DMS153 (cell line): ENCODE measurements at places on chromosomes 5 and 9.
A peak's percentile ranks its signal among the peaks of the same experiment; 100 is the strongest.

GRCh38 chr5:4229414-4230292, 634.0 kb downstream of the IRX1 start:
- no peak for DNase-seq

DNA sequence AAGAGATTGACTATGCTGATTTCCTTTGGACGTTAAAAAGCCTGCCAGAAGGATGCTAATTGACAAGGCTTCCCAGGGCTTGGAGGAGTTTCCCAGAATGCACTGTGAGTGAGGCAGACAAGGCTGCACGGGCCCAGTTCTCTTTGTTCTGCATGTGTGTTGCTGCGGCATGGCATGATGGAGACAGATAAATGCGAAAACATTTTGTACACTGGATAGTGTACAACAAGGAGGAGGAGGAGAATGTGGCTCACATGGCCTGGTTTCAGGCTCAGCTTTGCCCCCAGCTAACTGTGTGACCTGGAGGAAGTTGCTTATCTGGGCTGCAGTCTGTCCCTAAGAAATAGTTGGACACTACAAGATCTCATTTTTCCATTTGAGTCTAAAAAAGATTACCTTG, 135.5 kb upstream of the CPEB4 start:
- no peak for DNase-seq

GRCh38 chr5:115428676-115429075, 115.9 kb downstream of the FEM1C start:
- no peak for DNase-seq

- no peak for DNase-seq
These were observed 44.0 kb downstream of the NEURL1B start for GRCh38 chr5:172685091-172685490.

- DNase-seq, result no peak
These were observed at the start of gene TICAM2 for GRCh38 chr5:115601701-115602590. TICAM2 (minus strand) TSS chr5:115602479; CDS start chr5:115581256, 21,223 bp downstream.

DNA sequence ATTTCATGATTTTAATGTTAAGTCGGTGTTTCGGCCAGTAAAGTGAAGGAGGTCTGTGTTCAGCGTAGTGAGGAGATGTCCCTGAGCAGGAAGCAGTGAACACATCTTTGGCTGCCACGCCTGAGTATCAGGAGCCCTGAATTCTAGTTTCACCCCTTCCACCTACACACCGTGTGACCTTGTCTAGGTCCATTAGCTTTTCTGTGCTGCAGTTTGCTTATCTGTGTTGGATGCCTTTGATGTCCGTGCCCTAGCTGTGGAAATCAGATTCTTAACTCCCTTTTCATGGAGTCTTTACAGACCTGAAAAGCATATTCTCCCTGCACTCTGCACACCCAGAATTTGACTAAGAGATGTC, 601 bp downstream of the FBXO38 start:
- DNase-seq, result no peak

DNA sequence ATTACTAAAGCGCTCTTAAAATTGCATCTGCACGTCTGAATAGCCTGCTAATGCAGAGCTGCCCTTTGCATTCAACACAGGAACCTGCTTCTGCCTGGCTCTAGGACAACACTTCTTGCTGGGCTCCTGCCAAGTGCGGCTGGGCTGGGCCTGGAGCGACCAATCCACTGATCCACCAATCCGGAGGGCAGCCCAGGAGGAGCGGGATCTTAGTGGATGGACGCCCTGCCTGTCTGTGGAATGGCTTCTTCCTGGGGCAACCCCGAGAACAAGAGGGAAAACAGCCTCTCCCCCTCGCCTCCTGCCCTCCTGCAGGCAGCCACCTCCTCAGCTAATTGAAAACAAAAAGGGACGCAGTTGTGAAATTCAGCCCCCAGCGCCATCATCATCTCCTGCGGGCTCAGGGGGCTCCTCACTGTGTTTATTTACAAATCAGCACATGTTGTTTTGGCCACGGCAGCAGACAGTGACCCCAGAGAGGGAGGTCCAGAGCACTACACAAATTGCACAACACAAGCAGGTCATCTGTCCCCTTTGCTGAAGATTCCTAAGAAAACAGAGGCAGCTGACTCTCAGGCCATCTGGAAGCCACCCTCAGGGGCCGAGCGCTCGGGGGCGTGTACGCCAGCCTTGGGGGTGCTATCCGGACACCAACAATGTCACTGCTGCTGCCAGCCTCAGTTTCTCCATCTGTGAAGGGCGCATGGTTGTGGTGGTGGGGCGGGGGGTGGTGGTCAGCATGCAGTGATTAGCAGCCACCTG, 57.3 kb downstream of the GADD45G start:
- peak; percentile 99 for DNase-seq

- DNase-seq, result no peak
These were observed 322.7 kb downstream of the MSX2 start for GRCh38 chr5:175047048-175047447.

DNA sequence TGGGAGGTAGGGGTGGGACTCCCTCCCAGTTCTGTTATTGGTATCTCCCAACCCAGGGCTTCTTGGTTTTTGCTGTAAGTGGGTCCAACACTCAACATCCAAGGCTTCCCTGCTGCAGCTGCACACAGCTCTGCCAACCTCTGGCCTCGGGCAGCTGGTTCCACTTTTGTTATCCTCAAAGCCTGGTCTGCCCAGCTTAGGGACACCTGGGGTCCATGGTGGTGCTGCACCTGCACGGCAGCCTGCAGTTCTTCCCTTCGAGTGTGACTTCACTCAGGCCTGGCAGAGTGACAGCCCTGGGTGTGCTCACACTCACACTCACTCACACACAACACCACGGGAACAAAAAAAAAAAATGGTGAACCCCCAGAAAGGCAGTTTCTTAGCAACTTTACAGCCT, 15.3 kb upstream of the SAP30L start:
- DNase-seq, result no peak

GRCh38 chr5:87300176-87300575, 32.5 kb downstream of the RASA1 start:
- no peak for DNase-seq
